COR-L47 (cell line): ENCODE measurements at places on chromosomes 6 and 20.

DNA sequence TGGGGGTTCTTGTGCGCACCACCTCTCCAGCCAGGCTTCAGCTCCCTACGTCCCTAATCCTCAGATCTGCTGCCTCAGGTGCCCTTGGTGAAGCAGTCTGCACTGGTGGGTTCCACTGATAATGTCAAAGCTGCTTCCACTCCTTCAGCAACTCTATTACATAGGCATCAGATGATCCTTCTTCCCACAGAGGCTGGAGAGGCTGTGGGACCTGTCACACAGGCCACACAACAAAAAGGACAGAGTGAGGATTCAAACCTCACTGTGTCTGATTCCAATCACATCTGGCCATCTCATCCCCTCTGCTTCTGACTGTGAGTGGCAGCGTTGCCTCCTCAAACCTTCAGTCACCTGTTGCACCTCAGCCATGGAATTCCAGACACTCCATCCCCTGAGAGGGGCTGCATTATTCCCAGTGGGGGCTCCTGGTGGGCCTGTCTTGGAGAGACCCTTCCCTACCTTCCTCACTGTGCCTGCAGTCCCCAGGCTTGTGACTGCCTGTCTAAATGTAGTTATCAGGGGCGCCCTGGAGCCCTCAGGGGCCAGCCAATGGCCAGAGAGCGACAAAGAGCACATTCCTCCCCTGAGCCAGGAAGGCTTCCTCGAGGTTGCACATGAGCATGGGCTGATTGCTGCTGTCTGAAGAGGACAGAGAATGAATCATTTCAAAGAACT, 211.4 kb upstream of the ECI2 start:
- DNase-seq = no peak

DNA sequence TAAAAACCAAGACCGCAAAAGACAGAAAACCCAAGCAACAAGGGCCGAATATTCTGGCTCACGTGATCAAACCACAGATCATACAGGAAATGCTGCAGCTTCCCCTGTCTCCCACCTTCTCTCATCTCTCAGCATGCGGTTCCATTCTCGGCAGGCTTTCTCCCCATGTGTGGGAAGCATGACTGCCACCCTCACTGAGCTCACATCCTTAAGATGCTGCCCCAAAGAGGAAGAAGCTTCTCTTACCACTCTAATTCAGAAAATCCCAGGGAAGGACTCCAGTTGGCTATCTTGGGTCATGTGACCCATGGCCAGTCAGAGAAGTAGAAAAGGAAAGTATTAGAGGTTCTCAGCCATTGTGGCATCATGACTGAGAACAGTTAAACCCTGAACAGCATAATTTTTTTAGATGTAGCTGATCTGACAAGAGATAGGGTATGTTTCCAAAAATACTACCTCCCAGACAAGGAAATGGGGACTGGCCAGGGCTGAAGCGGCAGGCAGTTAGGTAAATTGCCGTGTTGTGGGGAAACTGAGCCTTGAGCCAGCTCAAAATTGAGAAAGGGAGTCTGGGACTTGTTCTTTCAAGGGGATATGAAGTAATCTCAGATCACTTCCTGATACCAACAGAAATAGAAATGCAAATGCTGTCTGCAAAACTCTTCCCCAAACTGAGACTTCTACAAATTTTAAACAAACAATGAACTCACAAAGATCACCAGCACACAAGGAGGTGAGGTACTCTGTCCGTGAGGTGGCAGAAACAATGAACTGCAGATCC, 37.1 kb upstream of the GRM4 start:
- DNase-seq = no peak

DNA sequence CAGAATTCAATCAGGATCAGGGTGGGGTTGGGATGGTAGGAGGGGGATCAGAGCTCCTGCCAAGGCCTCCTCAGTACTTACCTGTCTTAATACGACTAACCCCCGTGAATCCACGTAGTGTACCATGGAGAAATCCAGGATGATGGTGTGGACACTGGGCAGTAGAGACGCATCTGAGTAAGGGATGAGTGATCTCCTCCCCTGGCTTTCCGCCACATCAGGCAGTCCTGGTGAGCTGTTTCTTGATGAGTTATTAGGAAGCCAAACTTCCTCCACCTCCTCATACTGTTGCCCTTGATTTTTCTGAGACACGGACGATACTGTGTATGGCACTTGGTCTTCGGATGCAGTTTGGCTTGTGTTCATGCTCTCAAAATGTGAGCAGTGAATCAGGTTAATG, 34.2 kb upstream of the SRPK1 start:
- no peak for DNase-seq

GRCh38 chr6:30164714-30165113, 1.4 kb downstream of the TRIM15 start:
- no peak for DNase-seq

- DNase-seq = no peak
Observed at GRCh38 chr20:37590938-37591490, 63.3 kb upstream of the BLCAP start.

GRCh38 chr6:140269591-140270165, 895.2 kb upstream of the CITED2 start:
- no peak for DNase-seq

DNA sequence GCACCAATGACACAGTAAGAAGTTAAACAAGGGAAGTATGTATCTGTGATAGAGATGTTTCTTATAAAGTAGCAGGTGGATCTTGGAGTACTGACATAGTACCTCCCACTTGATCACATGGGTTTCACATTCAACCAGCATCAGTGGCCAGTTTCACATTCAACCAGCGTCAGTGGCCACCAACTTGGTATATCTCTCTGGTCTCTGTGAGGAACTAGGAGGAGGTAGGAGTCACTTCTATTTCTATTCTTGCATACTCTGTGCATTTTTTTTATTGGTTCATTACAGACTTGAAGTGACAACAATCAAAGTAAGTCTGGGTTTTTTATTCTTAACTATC, 200.3 kb upstream of the SIM1 start:
- no peak for DNase-seq

DNA sequence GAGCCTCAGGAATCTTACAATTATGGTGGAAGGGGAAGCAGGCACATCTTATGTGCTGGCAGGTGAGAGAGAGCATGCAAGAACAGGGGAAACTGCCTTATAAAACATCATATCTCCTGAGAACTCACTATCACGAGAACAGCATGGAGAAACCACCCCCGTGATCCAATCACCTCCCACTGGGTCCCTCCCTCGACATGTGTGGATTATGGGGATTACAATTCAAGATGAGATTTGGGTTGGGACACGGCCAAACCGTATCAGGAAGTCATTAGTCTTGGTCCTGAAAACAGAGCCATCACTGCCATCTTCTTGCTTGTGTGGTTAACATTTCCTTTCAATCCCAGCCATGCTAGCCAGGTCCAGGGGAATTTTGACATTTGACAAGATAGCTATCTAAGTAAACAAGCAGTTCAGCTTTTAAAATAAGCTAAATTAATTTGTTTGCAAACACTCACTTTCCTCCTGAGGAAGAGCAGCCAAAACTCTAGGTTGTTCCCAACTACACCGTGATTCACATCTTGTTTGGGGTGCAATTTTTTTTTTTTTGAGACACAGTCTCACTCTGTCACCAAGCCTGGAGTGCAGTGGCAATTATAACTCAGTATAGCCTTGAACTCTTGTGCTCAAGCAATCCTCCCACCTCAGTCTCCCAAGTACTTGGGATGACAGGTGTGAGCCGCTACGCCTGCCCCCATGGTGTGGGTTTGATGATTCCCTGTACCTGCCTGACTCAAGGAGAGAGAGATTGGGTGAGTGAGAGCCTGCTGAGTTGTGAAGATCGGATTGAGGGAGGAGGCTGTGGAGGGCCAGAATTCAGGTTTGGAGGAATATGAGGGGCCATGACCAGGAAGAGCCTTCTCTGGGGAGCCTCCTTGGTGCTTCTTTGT, 13.0 kb upstream of the PPP1R14C start:
- no peak for DNase-seq

GRCh38 chr6:153125032-153125431, 6.0 kb downstream of the RGS17 start:
- no peak for DNase-seq

- DNase-seq = no peak
Observed at GRCh38 chr6:153076431-153076830, 54.7 kb downstream of the RGS17 start.

DNA sequence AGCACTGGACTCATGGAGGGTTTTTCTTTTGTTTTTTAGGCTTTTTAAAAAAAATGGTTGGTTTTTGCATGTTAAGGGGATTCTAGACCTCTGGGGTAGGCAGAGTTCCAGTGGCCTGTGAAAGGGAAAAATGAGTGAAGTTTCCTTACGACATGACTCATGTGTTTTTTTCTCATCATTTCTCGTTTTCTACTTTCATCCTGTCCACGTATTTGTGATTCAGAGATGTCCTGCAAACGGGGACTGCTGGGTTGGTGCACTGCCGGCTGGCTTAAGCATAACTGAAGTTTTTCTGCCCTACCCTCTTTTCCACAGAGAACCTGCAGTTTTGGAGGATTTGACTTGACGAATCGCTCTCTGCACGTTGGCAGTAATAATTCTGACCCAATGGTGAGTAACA, 182.3 kb downstream of the SASH1 start:
- DNase-seq = no peak

DNA sequence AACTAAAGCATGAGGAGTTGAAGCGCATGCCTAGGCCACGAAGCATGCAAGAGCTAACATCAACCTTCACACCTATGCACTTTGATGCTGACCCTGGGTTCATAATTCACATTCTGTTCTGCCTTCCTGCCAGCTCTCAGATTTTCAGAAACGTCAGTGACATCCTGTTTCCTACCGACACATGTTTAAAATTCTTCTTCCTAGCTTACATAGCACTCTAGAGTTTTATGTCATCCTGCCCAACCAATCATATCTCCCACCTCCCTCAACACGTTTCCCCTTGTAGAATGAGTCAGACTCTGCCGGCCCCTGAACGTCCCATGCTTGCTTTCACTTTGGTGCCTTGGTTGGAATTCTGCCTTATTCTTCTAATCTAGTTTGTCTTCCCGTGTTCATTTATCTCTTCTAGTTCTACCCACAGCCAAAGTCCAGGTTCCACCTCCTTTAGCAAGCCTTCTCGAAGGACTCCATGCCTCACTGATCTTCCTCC, 97.2 kb upstream of the MAP7 start:
- no peak for DNase-seq

GRCh38 chr6:140779341-140779740, 1353.4 kb upstream of the GJE1 start:
- DNase-seq = no peak

- no peak for DNase-seq
Observed at GRCh38 chr6:139988685-139989084, 614.2 kb upstream of the CITED2 start.

DNA sequence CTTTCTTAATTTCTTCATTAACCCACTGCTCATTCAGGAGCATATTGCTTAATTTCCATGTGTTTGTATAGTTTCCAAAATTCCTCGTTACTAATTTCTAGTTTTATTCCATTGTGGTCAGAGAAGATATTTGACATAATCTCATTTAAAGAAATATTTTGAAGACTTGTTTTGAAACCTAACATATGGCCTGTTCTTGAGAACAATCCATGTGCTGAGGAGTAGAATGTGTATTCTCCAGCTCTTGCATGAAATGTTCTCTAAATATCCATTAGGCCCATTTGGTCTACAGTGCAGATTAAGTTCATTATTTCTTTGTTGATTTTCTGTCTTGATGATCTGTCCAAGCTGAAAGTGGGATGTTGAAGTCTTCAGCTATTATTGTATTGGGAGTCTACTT, 251.7 kb downstream of the ALDH8A1 start:
- DNase-seq = no peak

- no peak for DNase-seq
Observed at GRCh38 chr6:109436041-109436440, 4.4 kb downstream of the PPIL6 start.

- DNase-seq = no peak
Observed at GRCh38 chr6:38306931-38307330, 332.8 kb downstream of the BTBD9 start.

- DNase-seq = no peak
Observed at GRCh38 chr20:53964501-53965253, 105.7 kb downstream of the BCAS1 start.
